ENCODE measurements at places on chromosomes 12 and 14. TPM values are rescaled to one million over a fixed set of nuclear protein-coding genes. Genes with fewer than 3 reads are reported as not detected.

- DNase-seq = no peak
Observed at GRCh38 chr14:37894463-37894862, 299.0 kb downstream of the TTC6 start.

DNA sequence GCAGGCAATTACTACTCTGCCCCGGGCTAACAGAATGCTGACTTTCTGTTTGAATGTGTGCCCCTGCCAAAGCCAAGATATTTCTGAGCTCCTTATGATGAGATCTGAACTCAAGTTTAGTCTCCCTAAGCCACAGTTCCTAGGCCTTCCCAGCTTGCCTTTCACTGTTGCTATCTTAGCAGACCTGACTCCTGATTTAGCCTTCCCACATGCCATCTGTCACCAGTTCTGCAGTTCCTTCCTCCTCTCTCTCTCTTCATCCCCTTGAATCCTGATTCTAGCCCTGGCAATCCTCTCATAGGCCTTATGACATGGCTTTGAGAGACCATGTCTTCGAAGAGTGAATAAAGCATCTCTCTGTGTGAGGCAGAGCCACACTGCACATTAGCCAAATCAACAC is 12.5 kb upstream of the SAMD4A start:
- DNase-seq = no peak

DNA sequence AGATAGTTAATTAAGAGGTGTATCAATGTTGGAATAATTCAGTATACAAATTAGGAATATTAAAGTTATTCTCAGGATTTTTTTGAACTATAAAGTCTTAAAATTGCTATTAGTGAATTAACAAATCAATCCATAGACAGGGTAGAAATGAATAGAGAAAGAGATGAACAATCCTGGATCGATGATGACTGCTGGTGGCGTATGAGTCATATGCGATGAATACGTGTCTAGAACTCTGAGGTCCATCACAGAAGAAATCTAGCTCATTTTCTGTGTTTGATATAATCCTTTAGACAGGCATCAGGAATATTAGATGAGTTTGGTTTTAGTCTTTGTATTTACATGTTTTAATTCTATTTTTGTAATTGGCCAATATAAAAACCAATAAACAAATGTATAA is 85.4 kb upstream of the RTL1 start:
- no peak for DNase-seq

- DNase-seq = no peak
Observed at GRCh38 chr14:95267306-95267705, 52.4 kb downstream of the CLMN start.

DNA sequence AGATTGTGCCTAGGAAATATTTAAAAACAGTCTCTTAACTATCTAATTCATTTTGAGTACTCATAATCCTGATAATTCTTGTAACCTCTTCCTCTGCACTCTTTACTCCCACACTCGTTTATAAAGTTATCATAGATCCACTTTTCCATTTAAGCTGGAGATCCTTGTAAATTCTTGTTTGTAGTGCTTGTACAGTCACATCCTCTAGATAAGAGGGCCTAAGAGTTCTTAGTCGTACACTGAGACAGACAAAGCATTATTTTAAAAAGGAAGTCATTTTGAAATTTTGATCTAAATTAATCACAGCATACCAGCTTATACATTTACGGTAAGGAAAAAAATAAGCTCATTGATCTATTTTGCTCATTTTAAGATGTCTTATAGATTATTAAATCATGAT is 42.5 kb downstream of the LMO3 start:
- no peak for DNase-seq

DNA sequence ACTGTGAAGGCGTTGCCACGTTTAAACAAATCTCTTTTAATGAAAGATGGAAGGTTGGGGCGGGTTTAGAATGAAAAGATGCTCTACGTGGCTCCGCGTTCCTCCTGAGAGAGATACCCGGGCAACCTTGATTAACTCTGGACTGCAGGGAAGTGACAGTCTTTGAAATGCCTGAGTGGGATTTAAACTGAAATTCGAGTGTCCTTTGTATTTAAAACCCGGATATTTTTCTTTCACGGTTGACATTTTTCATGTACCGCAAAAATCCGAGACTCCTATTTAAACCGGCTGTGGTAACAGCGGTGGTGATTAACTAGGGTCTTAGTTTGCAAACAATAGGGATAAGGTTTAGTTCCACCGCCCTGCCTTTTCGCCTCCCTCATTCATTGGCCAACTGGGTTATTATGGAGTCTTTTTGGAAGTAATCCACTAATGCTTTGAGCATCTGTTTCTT is 707 bp downstream of the G2E3 start:
- no peak for DNase-seq

Gene ITGA7
- 99.7 TPM for total RNA-seq

Data from ureter (tissue), 1 donor.